ENCODE measurements at places on chromosomes 4 and X.

- DNase-seq = peak; percentile 10
Observed at GRCh38 chr4:100422894-100423293, 94.9 kb downstream of the EMCN start.

GRCh38 chrX:152932598-152933175 is 34.8 kb downstream of the ZNF185 start:
- no peak for DNase-seq

- peak; percentile 84 for DNase-seq
Observed at GRCh38 chrX:28787206-28787605, 200.0 kb downstream of the IL1RAPL1 start.

- peak; percentile 60 for DNase-seq
Observed at GRCh38 chrX:63664083-63664482, 120.9 kb downstream of the ARHGEF9 start.

DNA sequence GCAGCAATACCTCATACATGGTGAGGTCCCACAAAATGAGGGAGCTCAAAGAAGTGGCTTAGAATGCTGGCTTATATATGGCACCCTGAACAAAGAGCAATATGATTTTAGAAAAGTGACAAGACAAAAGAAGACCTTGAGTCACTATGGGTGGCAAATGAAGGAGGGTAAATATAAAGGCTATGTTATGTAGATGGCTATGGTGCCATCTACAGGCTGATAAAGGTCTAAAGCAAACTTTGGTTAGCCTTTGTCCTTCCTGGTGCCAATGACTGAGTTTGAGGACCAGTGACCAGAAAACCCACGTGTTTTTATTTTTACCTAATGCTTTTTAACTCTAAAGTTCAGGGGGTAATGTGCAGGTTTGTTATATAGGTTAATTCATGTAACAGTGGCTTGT is 151.8 kb downstream of the CCNG2 start:
- DNase-seq = peak; percentile 25

Data from amniotic epithelial cell (primary cell).